ENCODE measurements at places on chromosomes 7 and 10.
A peak's percentile ranks its signal among the peaks of the same experiment; 100 is the strongest.

- no peak for DNase-seq
These were observed 21.5 kb downstream of the SFMBT2 start for GRCh38 chr10:7389346-7389745.

DNA sequence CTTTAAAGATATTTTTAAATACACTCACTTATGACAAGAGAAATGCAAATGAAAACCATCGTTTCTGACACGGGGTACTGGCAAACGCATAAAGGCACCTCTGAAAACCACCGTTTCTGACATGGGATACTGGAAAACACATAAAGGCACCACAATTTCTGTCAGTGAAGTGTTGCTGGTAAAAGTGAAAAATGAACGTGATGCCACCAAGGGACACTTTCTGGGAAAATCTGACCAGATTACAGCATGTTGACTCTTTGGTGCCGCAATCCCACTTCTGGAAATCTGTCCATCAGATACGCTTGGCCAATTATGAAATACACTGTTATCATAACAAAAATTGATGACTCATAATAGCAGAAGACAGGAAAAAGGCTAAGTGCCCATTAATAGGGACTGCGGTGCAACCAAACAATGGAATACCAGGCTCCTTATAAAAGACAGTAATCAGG, 131.7 kb downstream of the ZMYND11 start:
- DNase-seq = peak; percentile 41

DNA sequence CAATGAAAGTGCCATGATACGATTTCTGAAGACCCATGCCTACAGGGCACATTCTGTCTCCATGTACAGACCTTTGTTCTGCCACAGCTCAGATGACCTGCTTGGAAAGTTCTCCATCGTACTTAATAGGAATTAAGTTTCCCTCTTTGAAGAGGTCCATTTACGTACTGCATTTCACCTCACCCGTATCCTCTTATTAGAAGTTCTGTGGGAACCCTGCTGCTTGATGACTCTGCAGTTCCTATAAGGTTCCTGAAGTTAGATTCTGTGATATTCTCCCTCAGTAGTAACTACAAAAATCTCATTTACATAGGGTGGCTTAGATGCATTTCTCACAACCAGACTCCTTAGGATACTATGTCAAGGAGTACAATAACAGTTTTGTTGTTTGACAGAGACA, 50.9 kb downstream of the MINDY3 start:
- no peak for DNase-seq

GRCh38 chr10:76631884-76632766, 1005.5 kb downstream of the KCNMA1 start:
- DNase-seq = no peak

DNA sequence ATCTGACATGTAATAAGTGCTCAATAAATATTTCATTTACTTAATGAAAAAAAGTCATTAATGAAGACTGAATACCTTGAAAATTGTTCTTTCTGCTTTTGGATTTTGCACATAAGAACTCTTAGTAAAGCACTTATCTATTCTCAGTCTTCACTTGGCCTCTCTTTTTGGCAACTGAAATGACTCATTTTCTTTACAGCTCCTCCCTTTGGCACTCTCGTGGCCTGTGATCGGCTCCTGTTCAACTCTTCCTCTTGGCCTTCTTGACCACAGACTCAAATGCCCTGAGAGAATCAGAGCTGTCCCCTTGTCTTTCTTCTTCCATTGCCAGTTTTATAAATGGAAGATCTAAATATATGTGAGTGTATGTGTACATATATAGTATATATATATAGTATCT, 54.2 kb downstream of the FOXP2 start:
- no peak for DNase-seq

- peak; percentile 14 for DNase-seq
These were observed 19.1 kb upstream of the GALNT11 start for GRCh38 chr7:152006336-152006735.

GRCh38 chr7:102914585-102914984, 1.8 kb downstream of the LRRC17 start:
- peak; percentile 58 for DNase-seq

GRCh38 chr7:138303230-138304070, 156.6 kb upstream of the TRIM24 start:
- DNase-seq = no peak

DNA sequence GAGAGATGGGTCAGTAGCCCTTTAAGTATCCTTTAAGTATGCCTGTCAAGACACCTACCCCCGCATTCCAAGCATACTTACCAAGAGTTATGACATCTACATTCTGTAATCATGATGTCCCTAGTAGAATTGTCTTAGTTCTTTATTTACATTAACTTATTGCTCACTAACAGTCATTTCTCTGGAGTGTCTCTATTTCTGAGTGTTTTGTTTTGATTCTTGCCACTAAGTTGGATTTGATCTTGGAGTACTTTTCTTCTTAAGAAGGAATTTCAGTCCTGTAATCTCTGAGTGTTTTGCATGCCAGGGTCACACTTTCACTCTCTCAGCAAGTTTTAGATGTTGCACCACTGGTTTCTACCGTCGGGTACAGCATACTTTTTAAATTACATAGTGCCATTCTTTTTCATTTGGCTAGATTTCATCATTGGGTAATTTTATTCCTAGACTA, 1053.9 kb downstream of the KCNMA1 start:
- peak; percentile 68 for DNase-seq

GRCh38 chr7:126529254-126529653, 723.5 kb downstream of the GRM8 start:
- DNase-seq = no peak

DNA sequence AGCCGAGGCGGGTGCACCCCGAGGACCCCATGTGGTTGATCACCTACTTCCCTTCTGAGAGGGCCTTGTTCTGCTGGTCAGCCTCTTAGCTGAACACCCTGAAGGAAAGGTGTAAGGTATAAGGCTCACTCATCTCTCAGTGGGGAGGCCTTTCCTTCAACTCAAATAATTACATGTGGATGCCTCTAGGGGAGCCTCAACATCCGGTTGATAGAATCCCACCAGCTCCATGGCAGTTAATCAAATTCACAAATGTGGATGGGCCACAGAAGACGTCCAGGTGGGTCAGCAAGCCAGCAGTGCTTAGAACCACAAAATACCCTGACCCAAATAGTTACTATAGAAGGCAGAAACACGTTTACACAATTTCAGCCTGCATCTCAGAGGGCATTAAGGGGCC, 37.7 kb upstream of the ZNF32 start:
- DNase-seq = no peak

GRCh38 chr7:90078921-90079320, 75.3 kb upstream of the STEAP1 start:
- no peak for DNase-seq

DNA sequence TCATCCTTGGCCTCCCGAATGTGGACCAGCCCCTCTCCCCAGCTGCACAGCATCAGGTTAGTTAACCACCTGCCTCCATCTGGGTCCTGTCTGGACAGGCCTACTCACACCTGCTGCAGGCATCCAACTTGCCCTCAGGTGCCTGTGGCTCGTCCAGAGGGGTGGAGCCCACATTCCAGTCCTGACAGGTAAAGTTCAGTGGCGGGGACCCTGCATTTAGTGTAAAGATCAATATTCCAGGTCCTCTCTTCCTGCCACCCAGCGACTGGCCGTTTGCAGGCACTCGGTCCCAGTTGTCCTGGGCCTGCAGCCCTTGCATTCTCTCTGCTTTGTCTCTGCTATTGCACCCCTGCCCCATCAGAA, 15.0 kb downstream of the HTRA1 start:
- no peak for DNase-seq
